ENCODE measurements at places on chromosomes 3 and 15.

GRCh38 chr3:147368151-147368550 lies 38.2 kb downstream of the ZIC4 start:
- DNase-seq, result no peak

GRCh38 chr3:139122612-139123011 lies 77.9 kb upstream of the PRR23C start:
- no peak for DNase-seq

GRCh38 chr3:182568876-182569275 lies 224.4 kb upstream of the ATP11B start:
- no peak for DNase-seq

DNA sequence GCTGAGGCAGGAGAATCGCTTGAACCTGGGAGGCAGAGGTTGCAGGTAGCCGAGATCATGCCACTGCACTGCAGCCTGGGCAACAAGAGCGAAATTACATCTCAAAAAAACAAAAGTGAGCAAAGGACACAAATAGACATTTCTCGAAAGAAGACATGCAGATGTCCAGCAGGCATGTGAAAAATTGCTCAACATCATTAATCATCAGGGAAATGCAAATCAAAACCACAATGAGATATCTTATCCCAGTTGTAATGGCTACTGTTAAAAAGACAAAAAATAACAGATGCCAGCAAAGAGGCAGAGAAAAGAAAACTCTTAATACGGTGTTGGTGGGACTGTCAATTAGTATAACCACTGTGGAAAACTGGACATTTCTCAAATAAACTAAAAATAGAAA lies 20.9 kb downstream of the ASB7 start:
- no peak for DNase-seq

DNA sequence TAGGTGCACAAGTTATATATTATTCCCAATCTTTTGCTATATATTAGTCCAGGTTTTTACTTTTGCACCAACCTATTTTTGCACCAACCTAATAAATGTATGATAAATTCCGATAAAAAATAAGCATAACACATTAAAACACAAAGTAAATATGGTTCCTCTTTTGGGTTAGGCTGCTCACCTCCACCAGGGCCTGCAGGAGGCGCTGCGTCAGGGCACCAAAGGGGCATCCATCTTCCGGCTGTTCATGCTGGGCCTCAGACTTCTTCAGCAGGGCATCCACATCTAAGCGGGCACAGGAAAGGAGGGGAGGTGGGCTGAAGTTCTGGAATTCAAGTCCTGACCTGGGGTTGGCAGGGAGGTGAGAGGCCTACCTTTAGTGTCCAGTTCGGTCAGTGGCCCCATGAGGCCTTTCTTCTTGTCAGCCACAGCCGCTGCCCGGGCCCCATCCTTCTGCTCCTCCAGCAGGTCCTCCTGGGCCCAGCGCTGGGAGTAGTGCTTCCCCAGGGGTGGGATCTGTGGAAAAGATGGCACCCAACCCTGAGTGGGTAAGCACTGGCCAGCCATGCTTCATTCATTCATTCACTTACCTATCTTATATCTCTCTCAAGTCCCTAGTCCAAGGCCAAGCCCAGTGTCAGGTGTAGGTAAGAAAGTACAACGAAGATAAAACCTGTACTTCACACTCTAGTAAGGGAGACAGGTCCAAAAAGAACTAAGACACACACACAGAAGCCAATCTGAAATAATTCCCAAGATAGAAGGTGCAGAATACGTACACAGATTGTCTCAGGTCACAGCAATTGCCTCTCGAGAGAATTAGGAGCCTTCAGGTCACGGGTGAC lies 5.2 kb downstream of the TADA3 start:
- DNase-seq, result no peak

- DNase-seq, result no peak
These were observed 76.4 kb upstream of the MFGE8 start for GRCh38 chr15:88989578-88989977.

GRCh38 chr15:25859838-25860645 lies 3.1 kb downstream of the ATP10A start:
- DNase-seq, result no peak

GRCh38 chr3:54349691-54350090 lies 227.3 kb downstream of the CACNA2D3 start:
- no peak for DNase-seq

DNA sequence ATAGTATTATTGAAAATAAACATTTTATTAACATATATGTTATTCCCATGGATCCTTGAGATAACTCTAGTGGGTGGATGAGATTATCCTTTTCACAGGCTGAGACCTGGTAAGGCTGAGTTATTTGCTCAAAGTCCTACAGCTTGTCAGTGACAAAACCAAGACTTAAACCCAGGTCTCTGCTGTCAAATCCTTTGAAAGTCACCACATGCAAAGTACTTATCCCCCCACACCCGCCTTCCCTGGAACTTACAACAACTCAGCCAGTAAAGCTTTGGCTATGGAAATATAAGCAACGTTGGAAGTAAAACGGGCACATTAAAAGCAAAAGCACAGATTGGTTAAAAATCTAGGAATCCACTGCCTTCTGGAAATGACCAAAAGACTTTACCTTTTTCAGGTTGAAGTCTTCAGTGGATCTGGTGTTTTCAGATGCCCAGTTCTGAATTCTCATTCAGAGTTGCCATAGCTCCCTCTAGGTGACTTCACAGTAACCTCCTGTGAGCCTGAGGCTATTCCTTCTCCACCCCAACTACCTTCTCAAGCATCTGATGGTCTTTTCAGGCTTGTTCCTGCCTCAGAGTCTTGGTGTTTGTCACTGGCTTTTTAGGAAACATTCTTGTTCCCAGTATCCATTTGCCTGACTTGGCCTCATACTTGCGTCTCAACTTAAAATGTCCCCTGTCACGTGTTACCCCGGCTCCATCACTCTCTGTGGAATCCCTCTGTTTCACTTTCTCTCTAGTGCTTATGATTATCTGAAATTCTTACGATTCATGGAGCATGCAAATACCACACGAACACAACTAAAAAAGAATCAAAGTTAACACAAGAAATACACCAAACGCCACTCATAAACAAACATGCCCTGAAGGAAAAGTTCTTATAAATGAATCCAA lies 131.2 kb downstream of the MAGI1 start:
- DNase-seq, result no peak

GRCh38 chr15:70424937-70425411 lies 327.3 kb upstream of the TLE3 start:
- DNase-seq, result no peak

- peak; percentile 83 for DNase-seq
These were observed 15.0 kb downstream of the PTH1R start for GRCh38 chr3:46892285-46893145.

DNA sequence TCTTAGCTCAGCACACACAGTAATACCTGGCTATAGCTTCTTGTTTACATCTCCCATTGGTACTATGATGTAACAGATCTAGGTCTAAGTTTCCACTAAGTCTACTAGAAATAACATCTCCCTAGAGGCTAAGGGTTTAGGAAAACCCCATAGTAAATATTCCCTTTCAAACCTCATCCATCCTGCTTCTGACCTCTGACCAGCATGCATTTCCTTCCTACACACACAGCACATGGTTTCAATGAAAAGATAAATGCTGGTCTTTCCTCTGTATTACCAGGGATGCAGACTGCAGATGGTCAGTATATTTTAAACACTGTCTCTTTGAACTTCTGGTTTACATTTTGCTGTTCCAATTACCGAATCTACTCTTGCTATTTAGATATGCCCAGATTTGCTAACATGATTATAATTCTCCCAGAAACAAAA lies 96.6 kb downstream of the EFL1 start:
- no peak for DNase-seq

DNA sequence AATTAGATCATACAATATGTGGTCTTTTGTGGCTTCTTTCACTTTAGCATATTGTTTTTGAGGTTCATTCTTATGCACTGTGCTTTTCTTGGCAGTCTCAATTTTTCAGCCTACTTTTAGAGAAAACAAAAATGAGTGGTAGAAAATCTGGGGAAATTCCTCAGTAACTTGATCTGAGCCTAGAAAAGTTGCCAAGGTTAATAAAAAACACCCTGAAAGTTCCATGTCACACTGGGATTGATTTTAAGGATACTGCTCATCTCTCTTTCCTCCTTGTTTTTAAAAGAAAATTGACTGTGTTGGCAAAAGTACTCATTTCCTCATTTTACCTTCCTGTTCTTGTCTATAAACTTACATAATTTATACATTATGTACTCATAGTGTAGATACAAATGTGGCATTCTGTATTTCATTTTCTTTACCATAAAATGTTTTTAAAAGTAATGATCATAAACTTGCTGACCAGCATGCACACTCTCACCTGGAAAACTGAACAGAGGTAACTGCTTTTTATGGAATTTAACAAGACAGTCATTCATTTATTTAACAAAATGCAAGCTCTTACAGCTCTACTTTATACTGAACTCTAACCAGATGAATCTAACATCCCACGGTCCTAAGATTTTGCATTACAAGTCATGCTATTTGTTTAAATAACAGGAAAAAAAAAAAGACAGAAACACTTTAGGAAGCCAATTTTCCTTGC lies 28.6 kb upstream of the SH3BP5 start:
- no peak for DNase-seq

GRCh38 chr3:78687520-78687919 lies 1080.3 kb downstream of the ROBO1 start:
- no peak for DNase-seq

DNA sequence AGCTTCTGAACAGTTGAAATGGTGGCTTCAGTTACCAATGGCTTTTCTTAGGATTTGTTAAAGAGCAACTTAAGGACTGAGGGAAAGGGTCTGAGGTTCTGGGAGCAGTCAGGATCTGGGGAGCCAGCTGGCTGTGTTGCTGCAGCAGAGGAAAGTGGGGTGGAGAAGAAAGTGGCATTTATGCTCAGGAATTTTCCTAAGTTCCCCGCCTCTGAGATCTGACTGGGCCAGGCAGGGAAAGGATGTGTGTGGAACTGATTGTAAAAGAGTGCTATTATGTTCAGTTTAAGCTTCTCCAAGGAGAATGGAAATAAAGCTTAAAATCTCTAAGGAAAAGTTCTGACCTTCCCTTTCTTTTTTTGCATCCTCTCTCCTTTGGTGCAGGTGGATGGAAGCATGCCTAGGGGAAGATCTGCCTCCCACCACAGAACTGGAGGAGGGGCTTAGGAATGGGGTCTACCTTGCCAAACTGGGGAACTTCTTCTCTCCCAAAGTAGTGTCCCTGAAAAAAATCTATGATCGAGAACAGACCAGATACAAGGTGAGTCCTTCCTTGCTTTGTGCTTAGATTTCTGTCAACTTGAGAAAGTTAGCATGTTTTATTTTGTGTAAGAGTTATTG lies 37.8 kb downstream of the IQGAP1 start:
- DNase-seq, result no peak

- no peak for DNase-seq
These were observed 14.8 kb downstream of the WNT7A start for GRCh38 chr3:13865106-13865505.

DNA sequence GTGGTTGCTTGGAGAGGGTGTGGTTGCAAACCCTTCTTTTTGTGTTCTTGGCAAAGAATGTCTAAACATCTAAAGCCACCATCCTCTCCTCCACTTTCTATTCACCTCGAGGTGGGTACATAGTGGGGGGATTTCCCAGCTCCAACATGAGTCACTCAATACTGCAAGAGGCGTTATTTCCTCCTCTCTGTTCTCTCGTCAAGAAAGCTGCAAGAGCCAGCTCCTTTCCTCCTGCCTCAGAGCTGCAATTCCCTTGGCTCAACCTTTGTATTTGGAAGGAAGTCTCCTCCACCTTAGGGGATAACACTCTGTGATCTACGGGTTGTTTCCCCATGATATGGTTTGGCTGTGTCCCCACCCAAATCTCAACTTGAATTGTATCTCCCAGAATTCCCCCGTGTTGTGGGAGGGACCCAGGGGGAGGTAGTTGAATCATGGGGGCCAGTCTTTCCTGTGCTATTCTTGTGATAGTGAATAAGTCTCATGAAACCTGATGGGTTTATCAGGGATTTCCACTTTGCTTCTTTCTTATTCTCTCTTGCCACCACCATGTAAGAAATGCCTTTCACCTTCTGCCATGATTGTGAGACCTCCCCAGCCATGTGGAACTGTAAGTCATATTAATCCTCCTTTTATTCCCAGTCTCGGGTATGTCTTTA lies 138.4 kb downstream of the PLCL2 start:
- DNase-seq, result no peak

GRCh38 chr3:158725348-158726011 lies 6.8 kb downstream of the RARRES1 start:
- DNase-seq, result peak; percentile 49

GRCh38 chr3:7437231-7437630 lies 576.3 kb downstream of the GRM7 start:
- DNase-seq, result no peak

DNA sequence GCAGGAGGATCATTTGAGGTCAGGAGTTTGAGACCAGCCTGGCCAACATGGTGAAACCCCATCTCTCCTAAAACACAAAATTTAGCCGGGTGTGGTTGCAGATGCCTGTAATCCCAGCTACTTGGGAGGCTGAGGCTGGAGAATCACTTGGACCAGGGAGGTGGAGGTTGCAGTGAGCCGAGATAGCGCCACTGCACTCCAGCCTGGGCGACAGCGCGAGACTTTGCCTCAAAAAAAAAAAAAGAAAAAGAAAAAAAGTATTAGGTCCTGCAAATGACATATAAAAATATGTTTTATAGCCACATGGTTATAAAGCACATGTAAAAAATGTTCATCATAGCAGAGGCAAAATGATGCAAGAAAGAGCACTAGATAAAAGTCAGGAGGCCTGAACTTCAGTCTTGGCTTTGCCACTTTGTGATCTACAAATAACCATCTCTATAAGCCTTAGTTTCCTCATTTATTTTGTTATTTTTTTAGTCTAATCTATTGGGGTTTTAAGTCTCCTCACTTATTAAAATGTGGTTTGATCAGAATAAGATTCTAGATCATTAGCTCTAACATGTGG lies 4.9 kb downstream of the SLC12A6 start:
- DNase-seq, result no peak

Data from psoas muscle (tissue), 8 donors.